ENCODE measurements at places on chromosomes 1 and 21.

DNA sequence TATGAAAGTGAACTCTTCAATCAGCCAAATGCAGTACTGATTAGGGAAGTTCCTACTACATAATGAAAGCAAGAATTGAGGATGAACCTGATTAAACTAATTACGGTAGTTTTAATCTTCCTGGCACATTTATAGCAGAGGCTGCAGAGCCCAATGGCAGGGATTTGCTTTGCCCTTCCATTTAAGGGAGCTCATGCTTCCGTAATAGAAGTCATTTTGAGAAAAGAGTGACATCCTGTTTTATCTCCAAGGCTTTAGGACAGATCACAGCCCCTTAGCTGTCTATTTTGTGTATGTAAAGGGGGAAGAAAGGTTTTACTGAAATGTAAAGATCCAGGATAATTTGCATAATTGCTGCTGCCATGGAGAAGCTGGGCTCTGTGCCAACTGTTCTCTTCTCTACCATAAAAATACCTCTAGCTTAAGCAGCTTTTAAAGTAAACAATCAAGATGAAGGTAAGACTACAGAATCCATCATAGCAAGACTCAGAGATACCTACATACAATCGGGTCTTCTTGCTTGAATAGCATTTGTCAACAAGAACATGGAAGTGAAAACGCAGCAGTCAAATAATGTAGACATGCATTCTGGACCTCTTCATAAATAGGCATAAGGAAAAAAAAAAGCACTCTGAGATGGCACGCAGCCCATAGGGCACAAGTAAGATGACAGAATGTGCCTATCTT, 62.5 kb downstream of the ASH1L start:
- no peak for DNase-seq

GRCh38 chr1:30353637-30354036, 369.7 kb downstream of the MATN1 start:
- DNase-seq, result no peak

DNA sequence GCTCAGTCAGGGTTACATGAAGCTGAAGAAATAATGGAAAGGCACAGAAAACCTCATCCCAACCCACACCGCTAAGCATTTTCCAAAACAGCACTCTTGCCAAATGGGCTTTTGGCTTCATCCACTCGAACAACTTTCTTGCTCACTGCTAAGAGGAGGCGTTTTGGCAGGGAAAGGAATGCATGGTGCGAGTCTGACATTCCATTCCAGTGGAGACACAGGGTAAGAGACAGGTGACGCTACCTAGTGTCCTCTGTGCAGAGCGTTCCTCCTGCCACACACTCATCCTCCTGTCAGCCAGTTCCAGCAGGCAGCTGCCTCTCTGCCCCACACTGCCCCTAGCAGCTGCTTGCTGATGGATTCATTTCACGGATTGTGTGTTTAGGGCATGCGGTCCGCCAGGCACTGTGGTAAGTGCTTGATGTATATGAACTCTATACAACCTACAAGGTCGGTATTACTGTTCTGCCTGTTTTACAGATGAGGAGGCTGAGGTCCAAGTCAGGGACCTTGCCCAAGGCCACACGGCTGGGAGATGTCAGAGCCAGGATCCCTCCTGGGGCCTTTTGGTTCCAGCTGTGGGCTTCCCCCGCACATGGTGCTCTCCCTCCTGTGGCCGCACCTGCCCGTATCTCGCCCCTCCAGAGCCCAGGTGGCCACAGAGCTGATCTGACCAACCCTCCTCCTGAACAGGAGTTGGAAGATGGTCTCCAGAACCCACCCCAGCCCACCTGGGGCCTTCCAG, 25.7 kb upstream of the BACE2 start:
- no peak for DNase-seq

DNA sequence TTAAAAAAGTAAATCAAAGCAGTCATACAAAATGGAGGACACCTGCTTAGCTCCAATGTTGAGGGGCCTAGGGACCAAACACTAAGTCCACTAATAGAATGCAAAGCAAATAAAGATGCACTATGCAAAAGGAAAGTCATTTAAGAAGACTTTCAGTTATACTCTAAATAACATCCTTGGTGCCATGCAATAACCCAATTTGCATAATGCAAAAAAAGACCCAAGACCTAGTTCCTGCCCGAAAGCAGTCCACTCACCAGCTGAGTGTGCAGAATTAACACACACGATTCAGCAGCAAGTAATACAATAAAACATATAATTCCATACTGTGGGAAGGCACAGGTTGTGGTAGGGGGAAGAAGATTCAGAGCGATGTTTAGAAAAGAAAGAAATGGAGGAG, 101.8 kb downstream of the TGFBR3 start:
- no peak for DNase-seq

- DNase-seq, result no peak
Observed at GRCh38 chr1:70553567-70553956, 142.5 kb downstream of the CTH start.

GRCh38 chr1:1021010-1021919, 1.3 kb downstream of the AGRN start:
- DNase-seq, result no peak

DNA sequence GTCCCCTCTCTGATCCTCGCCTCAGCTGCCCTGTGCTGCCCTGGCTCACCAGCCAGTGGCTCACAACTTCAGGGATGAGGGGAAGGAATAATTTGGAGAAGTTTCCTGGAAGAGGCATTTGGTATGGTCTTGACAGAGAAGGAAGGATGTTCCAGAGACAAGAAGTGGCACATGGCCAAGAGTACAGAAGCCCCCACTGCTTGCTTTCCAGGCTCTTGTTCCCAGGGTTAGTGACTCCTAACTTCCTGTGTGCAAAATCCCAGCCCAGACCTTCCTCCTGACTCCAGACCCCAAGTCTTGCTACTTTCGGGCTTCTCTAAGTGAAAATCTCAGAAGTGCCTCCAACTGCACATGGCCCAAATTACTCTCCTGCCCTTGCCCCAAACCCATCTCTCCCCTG, 85.7 kb downstream of the HMGB4 start:
- no peak for DNase-seq

GRCh38 chr1:36268981-36269380, 37.2 kb upstream of the SH3D21 start:
- no peak for DNase-seq

- no peak for DNase-seq
Observed at GRCh38 chr1:31273619-31274018, 23.0 kb downstream of the SNRNP40 start.

DNA sequence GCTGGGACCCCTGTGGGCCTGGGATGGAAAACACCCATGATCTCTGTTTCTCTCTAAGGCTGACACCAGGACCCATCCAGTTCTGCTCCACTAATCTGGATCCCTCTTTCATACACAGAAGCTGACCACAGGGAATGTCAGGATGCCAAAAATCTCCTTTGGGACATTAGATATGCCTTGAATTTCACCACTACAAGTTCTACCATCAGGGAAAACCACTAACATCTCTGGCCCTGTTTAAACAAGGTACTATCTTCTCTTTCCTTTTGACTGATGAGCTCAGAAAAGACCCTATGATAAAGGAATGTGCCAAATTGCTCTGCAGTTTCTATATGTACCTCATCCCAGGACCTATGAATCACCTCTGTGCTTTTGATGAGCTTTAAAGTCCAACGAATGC, 10.2 kb upstream of the PLXNA2 start:
- DNase-seq, result no peak

- DNase-seq, result peak; percentile 7
Observed at GRCh38 chr21:15063081-15063813, 1.6 kb downstream of the NRIP1 start.

- DNase-seq, result no peak
Observed at GRCh38 chr1:88813471-88813870, 77.9 kb downstream of the GTF2B start.

- DNase-seq, result no peak
Observed at GRCh38 chr21:8998946-8999681, 1522.3 kb upstream of the TPTE start.

DNA sequence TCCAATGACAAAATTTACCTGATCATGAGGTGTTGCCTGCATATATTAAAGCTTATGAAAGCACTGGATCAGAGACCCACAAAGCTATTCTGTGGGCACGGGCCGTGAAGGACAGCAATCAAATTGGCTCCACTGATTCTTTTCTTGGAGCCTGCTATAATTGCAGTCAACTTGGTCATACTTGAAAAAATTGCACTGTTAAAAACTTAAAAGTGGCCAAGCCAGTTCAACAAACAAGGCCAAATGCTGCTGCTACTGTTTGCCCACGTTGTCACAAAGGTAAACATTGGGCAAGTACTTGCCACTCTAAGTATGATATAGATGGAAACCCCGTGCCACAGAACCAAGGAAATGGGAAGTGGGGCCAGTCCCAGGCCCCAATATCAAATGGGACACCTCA, 37.8 kb downstream of the CYP4A11 start:
- DNase-seq, result no peak

- no peak for DNase-seq
Observed at GRCh38 chr1:24657781-24658180, 14.7 kb downstream of the SRRM1 start.

DNA sequence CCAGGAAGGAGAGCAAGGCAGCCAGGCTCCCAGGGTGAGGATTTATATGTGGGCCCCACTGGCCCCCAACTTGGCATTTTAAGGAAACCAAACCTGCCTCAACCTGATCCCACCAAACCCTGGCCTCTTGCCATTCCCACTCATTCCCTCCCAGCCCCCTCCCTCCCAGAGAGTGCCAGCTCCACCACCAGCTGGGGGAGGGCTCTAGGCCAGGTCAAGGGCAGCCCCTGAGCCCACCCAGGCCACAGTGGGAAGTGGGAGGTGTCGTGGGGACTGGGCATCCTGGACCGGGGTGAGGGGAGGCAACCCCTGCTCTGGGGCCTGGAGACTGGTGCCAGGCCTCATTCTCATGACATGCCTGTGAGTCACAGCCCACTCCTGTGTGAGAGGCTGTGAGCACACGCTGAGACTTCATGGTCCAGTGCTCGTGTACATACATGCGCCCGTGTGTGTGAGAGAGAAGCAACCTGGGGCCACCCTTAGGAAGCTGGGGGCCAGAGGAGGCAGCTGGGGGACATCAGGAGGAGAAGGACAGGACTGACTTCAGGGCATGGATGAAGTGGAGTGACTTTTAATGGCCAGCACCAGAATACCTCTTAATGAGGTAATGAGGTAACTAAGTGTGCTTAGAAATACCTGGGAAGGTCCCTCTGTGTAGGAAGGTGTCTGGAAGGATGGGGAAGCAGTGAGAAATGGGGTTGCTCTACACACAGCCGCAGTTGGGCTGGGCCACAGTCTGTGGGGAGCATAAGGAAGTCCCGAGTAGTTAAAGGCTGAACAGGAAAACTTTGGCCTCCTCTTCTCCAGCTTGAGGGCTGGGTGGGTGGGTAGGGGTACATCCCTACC, at the start of gene S100A2:
S100A2 (minus strand) TSS at position 316 of the 846 bp plus-strand sequence. CDS start 1,967 bp downstream, outside the sequence.
- DNase-seq, result peak; percentile 13

DNA sequence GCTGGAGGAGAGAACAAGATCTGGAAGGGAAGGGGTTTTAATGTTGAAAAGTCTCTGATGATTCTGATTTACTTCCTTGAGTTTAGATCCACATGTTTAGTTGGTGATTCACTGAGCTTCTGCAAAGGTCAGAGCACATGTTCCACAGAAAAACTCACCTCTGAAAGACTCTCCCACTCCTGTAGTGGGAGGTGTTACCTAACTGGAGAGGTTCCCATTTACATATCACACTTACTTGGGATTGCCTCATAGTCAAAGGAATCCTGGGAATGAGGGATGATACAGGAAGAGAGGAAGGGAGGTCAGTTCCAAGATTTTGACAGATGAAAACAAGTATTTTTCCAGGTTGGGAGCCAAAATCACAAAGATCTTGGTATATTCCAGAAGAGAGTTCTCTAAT, 2.7 kb upstream of the NTNG1 start:
- DNase-seq, result no peak

- DNase-seq, result no peak
Observed at GRCh38 chr1:158554352-158554751, at the start of gene OR6Y1. Gene OR6Y1 (minus strand): TSS chr1:158554405. CDS start chr1:158548105, 6,300 bp downstream.

DNA sequence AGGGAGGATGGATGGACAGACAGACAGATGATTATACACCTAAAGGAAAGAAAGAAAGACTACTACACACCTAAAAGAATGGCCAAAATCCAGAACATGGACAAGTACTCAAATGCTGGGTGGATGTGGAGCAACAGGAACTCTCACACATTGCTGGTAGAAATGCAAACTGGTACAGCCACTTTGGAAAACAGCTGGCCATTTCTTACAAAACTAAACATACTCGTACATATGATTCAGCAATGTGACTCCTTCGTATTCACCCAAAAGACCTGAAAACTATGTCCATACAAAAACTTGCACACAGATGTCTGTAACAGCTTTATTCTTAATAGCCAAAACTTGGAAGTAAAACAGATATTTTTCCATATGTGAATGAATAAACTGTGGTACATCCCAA, 51.3 kb downstream of the PRPF38A start:
- no peak for DNase-seq

- DNase-seq, result no peak
Observed at GRCh38 chr1:215160351-215160750, 77.8 kb downstream of the KCNK2 start.

GRCh38 chr21:36605426-36605825, 93.5 kb upstream of the SIM2 start:
- no peak for DNase-seq

GRCh38 chr1:164967300-164967699, 389.2 kb downstream of the LMX1A start:
- DNase-seq, result no peak

DNA sequence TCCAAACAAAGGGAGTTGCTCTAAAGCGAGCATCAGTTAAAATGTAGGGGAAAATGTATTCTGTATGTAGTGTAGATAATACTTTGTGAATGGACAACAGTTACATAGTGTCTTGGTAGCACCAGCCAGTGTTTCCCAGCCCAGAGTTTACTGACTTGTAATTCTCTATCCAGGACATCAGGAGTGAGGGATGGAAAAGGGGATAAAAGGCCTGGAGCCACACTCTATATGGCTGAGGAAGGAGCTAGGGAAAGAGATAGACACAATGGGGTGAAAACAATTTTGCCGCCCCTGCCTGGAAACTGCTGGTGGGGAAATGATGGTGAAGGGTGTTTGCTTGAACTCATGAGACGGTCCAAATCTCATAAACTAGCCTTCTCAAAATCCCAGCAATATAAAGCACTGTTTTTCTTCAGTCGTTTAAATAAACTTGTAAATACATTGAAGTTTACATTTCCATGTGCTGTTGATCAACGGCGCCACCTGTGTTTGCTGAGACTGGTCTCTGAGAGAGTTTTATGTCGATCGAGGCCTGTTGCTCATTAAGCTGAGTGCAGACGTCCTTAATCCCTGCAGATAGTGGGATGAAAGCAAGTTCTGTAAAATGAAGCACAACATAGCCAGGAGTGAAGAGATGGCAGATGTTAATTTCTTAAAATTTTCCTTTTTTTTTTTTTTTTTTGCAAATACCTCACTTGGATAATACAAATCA, 27.9 kb upstream of the AGO1 start:
- no peak for DNase-seq

- no peak for DNase-seq
Observed at GRCh38 chr1:214018386-214019268, 30.9 kb downstream of the PROX1 start.

- no peak for DNase-seq
Observed at GRCh38 chr1:247574664-247575063, 13.5 kb upstream of the OR2G2 start.

GRCh38 chr1:147171399-147172167, 687 bp downstream of the PRKAB2 start:
- DNase-seq, result peak; percentile 1

Data from CD4-positive, alpha-beta memory T cell (primary cell).